Activated naive CD8-positive, alpha-beta T cell treated with anti-CD3 and anti-CD28 coated beads for 36 hours (primary cell): ENCODE measurements at places on chromosomes 6 and 20.

DNA sequence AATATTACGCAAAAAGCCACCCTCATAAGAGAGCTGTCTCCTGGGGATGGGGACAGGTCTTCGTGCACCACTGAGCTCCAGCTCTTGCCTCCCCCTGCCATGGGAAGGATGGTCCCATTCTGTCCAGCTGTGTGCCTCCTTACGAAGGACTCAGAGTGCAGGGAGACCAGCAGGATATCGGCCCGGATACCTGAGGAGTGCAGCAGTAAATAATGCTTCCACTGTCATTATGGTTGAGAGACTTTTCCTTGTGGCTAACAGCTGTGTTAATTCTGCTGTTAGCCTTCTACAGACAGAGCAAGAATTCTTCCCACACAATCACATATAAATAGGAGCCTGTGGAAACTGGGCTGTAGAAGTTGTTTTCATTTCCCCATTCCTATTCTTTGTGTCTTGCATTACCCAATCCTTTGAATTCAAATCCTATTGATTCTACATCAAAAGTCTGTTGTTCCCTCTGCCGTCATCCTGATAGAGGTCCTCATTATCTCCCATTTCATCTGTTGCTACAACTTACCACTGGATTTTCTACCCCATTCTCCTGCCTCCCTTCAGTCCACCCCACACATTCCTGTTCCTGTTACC, 364.6 kb upstream of the SOX4 start:
- DNase-seq, result no peak

GRCh38 chr6:25155211-25155610, 124.0 kb upstream of the CARMIL1 start:
- no peak for DNase-seq

GRCh38 chr6:168326294-168327261, 7.0 kb upstream of the DACT2 start:
- DNase-seq, result no peak

- DNase-seq, result no peak
Observed at GRCh38 chr6:21305893-21306332, 287.6 kb upstream of the SOX4 start.
